ENCODE measurements at places on chromosomes 13 and 19.

- DNase-seq, result no peak
Measured at GRCh38 chr13:87919956-87920355, 248.8 kb downstream of the SLITRK5 start.

- no peak for DNase-seq
Measured at GRCh38 chr19:459724-460511, 915 bp downstream of the SHC2 start.

- DNase-seq, result no peak
Measured at GRCh38 chr13:20397896-20398295, 127.8 kb downstream of the CRYL1 start.

- no peak for DNase-seq
Measured at GRCh38 chr13:99085808-99086266, 108.0 kb upstream of the DOCK9 start.

DNA sequence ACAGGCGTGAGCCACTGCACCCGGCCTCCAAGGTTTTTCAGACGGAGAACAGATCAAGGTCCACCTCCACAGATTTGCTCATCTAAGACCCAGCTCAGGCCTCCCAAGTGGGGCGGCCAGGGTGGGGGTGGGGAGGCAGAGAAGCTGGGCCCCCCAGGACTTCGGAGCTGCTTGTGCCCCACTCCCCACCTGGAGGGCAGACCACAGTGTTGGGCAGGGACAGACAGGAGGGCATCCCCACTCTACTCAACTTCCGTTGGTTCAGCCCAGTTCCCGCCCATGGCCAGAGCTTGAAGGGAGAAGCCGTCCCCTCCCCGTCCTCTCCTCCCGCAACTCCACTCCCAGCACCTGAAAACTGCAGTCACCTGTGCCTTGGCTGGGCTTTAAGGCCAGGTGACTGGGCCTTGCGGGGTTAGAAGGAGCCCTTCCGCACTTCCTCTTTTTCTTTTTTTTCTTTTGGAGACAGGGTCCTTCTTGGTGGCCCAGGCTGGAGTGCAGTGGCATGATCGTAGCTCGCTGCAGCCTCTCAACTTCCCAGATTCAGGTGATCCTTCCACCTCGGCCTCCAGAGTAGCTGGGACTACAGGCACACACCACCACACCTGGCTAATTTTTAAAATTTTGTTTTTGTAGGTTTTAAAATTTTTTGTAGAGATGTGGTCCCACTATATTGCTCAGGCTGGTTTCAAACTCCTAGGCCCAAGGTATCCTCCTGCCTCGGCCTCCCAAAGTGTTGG lies 734 bp upstream of the LRRC8E start:
- DNase-seq, result no peak
